Activated CD4-positive, alpha-beta T cell treated with anti-CD3 and anti-CD28 coated beads, Interleukin-2, amount 10 ng/mL, durations not matched to agents 24 days and 14 days (primary cell): ENCODE measurements at places on chromosomes 1 and 21. TPM values are rescaled to one million over a fixed set of nuclear protein-coding genes. Genes with fewer than 3 reads are reported as not detected.

AMY1B gene
- not detected in 2 replicates for total RNA-seq

- DNase-seq, result no peak
Measured at GRCh38 chr1:230957580-230957989, 21.1 kb downstream of the TTC13 start.

GNAT2 gene
- total RNA-seq, result 0.33 TPM in 2 replicates

CELA3A gene
- not detected in 2 replicates for total RNA-seq

DNA sequence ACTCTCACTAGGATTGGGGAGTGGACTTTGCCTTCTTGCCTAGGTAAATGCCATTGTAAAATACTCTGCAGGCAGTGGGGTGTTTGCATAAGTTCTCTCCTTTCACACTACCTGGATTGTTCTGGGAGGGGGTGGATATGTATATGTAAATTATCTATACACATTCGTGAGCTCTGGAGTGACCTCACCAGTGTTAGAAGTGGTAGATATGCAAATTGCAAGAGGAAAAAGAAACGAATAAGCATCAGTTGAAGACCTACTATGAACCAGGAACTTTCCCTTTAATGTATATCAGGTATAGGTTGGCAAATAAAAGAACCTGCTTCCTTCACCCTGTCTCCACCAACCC lies 1.5 kb upstream of the ARHGEF11 start:
- no peak for DNase-seq

DNA sequence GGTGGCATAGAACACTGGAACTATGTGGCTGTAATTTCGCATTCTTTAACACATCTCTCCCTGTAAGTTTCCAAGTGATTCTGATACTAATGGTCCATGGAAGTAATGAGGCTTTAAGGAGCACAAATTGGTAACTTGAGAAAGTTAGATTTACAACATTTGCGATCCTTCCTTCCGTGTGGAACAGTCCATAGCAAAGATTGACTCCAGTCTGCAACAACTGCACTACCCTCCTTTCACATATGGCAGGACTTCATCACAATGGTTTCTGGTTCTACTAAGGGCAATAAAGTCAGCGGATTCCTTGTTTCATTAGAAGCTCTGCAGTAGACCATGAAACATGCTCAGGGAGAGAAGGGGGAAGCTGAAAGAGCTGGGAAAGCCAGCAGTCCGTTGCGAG lies 261.2 kb downstream of the RGS7 start:
- no peak for DNase-seq

CFAP74 gene
- not detected in 2 replicates for total RNA-seq

- DNase-seq, result peak; percentile 92
Measured at GRCh38 chr1:160205242-160206035, at the start of gene PEA15. Gene PEA15, plus strand, starts transcription at chr1:160205384. Its CDS starts 6,161 bp downstream, at chr1:160211545.

HHIPL2 gene
- total RNA-seq, result 0.19 and 0.82 TPM in 2 replicates

DNA sequence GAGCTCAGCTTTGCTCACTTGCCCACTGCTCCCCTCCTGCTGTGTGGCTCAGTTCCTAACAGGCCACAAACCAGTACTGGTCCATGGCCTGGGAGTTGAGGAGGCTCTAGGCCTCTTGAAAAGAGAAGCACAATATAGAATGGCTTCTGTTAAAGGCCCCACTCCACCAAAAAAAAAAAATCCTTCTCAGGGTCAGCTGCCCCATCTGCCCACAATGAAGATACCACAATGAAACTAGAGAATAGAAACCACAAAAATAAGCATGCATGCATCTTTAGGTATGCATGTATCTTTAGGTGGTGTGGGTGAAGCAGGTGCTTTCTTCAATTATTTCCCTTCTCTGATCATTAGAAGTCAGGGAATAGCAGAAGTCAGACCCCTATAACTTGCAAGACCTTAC lies 620.4 kb upstream of the BEND5 start:
- no peak for DNase-seq
